ENCODE measurements at places on chromosomes 1 and 21.
A peak's percentile ranks its signal among the peaks of the same experiment; 100 is the strongest.

GRCh38 chr1:7495962-7496361, 275.1 kb upstream of the VAMP3 start:
- DNase-seq = no peak

DNA sequence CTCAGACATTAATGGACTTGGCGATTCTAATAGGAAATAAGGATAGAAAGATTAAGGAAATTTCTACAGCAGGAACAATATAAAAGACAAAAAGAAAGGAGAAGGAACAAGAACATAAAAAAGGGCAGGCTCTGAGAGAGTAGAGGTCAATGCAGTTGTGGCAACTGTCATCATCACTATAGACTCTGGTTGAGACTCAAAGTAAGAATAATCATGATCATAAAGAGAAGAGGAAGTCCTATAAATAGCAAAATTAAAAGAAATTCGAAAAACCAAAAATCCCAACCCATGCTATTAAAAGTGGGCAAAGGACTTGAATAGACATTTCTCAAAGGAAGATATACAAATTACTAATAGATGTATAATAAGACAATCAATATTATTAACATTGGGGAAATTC, 14.4 kb upstream of the XCL1 start:
- DNase-seq = no peak

DNA sequence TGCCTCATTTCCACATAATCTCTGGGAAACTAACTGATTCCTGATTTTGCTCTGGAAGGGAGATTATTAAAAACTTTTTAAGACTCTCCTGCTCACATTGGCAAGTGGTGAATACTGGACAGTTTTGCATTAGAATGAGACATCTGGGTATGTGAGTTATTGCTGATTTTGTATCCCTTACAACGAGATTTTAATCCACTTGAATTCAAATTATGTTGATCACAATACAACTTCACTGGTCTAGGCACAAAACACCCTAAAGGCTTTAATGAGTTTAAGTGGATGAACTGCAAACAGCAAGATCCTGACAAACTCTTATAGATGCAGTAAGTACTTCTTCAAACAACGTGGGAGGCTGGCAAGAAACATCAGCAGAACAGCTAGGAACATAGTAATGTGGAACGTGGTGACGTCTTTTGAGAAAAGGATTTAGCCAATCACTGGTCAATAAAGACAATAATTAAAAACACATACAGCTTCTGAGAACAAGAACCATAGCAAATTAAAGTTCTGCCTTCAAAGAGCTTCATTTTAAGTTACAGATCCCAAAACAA, 10.2 kb upstream of the LYPLAL1 start:
- no peak for DNase-seq

DNA sequence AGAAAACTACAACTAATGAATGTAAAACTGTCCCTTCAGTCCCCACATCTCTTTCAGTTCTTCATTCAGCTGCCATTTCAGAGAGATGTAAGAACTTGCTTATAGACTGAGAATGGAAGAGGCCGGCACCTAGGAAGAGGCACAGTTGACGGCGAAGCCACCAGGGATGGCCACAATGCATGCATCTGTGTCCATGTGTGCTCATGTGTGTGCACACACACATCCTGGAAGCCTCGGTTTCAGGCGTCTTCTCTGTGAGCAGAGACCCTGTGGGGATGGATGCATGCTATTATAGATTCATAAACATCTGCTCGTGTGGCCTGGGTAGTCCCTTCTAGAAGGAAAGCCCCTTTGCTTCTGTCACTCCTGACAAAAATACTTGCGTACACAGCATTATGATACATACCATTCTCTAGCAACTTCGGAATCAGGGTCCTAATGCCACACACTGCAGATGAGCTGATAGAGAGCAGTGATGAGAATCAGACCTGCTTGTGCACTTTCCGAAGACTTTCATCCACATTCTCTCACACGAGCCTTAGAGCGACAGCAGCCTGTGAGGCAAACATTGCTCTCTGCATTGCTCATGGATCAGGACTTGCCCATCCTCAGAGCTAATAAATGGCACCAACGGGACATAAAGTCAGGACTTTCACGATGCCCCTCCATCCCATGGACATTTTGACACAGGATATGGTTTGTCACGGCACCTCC, 12.4 kb upstream of the GPR61 start:
- no peak for DNase-seq

DNA sequence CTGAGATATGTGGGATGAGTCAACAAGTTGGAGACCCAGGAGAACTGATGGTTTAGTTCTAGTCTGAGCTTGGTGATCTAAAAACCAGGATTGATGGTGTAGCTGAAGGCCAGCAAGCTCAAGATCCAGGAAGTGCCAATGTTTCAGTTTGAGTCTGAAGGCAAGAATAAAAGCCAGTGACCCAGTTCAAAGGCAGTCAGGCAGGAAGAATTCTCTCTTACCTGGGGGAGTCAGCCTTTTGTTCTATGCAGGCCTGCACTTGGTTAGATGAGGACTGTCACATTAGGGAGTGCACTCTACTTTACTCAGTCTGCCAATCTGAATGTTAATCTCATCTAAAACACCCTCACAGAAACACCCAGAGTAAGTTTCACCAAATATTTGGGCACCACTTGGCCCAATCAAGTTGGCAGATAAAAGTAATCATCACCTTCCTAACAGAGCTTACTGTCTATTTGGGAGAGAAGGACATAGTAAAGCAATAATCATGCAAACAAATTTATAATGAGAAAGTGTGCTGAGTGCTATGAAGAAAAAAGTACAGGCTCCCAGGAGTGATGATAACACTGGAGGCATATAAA, 63.4 kb downstream of the TSEN15 start:
- DNase-seq = no peak

DNA sequence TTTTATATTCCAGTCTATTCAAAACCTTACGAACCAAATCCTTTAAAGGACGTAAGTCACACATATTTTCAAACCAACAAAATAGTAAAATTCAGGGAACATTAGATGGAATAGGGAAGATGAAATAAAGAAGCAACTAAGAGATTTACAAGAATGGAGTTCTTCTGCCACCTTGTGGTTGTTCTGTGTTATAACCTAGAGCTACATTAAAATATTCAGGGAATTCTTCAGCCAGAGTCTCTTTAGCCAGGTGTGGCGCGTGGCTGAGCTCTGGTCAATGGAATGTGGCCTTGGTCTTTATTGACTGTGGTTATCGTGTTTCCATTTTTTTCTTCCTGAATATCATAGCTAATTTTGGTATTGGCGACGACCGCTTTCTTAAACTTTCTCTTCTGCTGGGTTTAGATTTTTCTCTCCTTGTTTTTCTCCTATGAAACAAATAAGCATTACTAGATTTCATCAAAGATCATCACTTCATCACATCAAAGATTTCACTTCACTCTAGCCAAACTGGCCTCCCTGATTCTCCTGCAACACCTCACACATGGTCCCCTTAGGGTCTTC, 221.3 kb downstream of the MRPL39 start:
- peak; percentile 38 for DNase-seq

DNA sequence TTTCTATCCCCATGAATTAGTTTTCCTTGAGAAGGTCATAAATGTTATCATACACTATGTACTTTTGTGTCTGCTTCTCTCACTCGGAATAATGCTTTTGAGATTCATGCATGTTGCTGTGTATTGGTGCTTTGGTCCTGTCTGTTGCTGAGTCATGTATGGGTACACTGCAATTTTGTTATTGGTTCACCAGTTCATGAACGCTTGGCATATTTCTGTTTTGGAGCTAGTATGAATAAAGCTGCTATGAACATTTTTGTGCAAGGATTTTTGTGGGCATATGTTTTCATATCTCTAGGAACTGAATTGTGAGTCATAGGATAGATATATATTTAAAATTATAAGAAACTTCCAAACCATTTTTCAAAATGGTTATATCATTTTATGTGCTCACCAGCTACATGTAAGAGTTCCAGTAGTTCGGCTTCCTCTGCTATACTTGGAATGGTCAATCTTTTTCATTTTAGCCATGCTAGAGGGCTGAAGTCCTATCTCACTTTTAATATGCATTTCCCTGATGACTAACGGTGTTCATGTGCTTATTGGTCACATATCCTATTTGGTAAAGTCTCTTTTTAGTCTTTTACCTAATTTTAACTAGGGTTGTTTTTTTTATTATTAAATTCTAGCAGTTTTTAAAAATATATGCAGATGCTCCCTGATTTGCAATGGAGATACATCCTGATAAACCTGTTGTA, 38.2 kb downstream of the ETS2 start:
- no peak for DNase-seq

DNA sequence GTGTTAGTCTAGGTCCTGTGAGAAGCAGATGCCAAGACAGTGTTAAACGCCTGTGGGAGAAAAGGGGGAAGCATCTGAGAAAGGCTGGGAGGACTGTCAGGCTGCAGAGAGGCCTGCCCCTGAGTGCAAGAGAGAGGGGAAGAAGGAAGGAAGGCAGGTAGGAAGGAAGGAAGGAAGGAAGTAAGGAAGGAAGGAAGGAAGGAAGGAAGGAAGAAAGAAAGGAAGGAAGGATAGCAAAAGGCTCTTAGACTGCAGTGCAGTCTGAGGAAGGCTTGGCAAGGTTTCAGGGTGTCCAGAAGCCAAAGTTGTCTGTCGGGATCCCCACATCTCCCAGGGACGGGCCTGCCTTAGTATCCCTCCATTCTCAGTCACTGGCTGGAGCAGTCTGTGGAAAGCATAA, 82.6 kb downstream of the SPATA46 start:
- no peak for DNase-seq

- DNase-seq = no peak
Observed at GRCh38 chr1:5994713-5995621, 2.7 kb upstream of the NPHP4 start.

DNA sequence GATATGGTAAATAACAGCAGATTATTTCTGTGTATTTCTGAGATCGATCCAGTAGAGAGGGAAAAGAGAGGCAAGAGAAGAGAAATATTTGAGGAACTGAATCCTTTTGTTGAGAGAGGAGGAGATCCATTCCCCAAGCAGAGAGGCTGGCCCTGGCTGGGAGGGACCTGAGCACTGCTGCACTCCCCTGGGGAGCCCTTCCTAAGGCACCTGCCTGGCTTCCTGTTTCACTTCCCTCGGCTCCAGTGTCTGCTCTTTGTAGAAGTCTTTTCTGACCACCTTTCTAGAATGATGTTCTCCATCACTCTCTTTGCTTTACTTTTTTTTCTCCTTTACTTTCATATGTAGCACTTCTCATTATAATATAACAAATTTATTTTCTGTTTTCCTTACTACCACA, 42.3 kb upstream of the SLC6A9 start:
- DNase-seq = no peak

- DNase-seq = peak; percentile 49
Observed at GRCh38 chr1:8396083-8396785, 78.3 kb downstream of the SLC45A1 start.

GRCh38 chr1:246726255-246726679, 2.1 kb downstream of the SCCPDH start:
- DNase-seq = no peak

- no peak for DNase-seq
Observed at GRCh38 chr1:219991919-219992318, 54.4 kb downstream of the EPRS1 start.

- peak; percentile 75 for DNase-seq
Observed at GRCh38 chr1:46522184-46522968, 29.1 kb downstream of the KNCN start.

GRCh38 chr1:58884706-58885661, 101.1 kb upstream of the JUN start:
- DNase-seq = no peak

Data from GM04504 (cell line).